MCF 10A (cell line): ENCODE measurements at places on chromosomes 2 and 18. TPM values are rescaled to one million over a fixed set of nuclear protein-coding genes. Genes with fewer than 3 reads are reported as not detected.

Gene WNT10A
- 0.44 TPM in 1 of 2 replicates, not detected in the other for total RNA-seq

Gene FRZB
- total RNA-seq, result 0.09 and 0.20 TPM in 2 replicates

DNA sequence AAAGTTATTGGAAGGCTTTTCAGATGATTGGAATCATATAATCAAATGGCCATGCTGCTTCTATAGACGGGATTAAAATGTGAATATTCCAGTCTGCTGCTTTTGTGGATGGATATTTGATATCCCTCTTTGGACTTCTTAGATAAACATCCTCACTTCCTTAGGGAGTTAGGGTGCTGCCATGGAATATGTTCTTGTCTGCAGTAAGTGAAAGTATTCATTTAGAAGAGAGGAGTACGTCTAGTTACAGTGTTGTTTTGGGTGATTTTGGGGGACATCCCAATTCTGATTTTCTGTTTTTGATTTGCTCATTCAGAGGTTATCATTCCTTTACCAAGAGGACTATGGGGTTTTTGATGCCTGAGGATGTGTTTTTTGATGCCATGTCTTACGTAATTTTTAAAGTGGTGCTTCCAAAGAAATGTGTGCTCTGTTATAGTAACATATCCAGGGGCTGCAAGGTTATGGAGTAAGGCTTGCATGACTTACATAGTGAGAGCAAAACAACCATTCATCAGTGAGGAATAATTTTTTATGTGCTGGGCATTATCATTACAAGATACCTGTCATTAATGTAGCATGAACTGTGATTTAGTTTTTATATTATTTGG, 33.6 kb downstream of the ASXL3 start:
- no peaks in the 10 kb centered on the region for H3K36me3 ChIP-seq
- H3K27ac ChIP-seq, result no peak overlapping the region
- no peak for DNase-seq
- H3K4me1 ChIP-seq, result no peaks in the 10 kb centered on the region
- H3K27me3 ChIP-seq, result peaks cover 53% of the 10 kb centered on the region
- H3K4me3 ChIP-seq, result no peak overlapping the region

Gene CIDEA
- not detected in 2 replicates for total RNA-seq

GRCh38 chr2:13240061-13240460, 523.3 kb downstream of the TRIB2 start:
- peaks cover 6% of the 10 kb centered on the region for H3K4me1 ChIP-seq
- DNase-seq, result no peak
- H3K27ac ChIP-seq, result no peak overlapping the region
- no peaks in the 10 kb centered on the region for H3K36me3 ChIP-seq

DNA sequence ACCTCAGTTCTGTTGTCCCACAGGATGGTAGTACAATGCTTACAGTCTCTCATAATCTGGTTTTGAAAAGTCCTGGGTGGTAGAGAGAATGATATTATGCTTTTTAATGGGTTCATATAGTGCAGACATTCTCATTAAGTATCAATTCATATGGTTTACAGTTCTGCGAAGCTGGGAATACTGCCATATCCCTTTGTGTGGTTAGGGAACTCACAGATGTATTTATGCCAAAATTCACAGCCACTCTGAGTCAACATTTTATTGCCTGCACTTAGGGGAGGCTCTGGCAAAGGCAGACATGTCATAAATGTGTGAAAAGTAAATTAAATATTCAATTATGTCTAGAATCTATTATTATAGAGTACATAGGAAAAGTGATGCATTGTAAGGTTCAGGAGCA, 808.2 kb downstream of the SUCLG1 start:
- H3K4me1 ChIP-seq, result peaks cover 7% of the 10 kb centered on the region
- peak; percentile 53 for DNase-seq
- H3K27me3 ChIP-seq, result no peaks in the 10 kb centered on the region
- no peaks in the 10 kb centered on the region for H3K36me3 ChIP-seq
- H3K4me3 ChIP-seq, result no peak overlapping the region
- no peak overlapping the region for H3K27ac ChIP-seq

DNA sequence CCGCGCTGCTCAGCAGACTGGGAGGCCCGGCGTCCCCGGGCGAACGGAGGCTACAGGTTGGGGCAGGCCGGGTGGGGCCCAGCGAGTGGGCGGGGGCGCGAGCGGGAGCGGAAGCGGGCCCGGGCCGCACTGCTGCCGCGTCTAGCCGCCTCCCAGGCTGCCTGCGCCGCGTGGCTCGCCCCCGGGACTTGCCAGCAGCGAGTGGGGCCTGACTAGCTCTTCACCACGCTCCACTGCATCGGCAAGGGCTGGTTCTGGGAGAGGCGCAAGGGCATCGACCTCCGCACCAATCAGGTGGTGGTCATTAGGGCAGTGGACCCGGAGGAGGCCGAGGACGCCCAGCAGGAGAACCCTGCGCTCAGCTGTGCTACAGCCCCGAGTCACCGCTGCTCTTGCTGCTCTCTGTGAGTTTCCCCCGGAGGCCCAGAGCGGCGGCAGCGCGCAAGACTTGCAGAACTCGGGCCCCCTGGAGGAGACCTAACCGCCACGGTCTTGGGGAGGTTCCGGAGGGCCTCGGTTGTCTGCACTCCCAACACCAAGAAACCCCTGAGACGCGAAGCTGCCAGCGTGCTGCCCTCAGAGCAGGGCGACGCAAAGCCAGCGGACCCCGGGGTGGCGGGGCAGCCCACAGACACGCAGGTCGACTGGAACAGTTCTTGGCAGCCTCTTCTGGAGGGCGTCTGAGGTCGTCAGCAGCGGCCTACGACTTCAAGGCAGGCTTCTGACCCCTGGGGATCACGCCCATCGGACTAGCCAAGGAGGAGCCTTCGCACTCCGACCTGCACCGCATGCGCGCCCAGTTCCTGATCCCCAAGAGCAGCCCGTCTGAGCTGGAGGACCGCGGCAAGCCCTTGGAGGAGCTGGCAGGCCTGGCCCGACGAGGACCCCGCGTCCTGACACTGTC, 27.2 kb upstream of the PTPN2 start:
- H3K27me3 ChIP-seq, result no peaks in the 10 kb centered on the region
- H3K4me3 ChIP-seq, result no peak overlapping the region
- H3K4me1 ChIP-seq, result no peaks in the 10 kb centered on the region
- no peak for DNase-seq
- H3K27ac ChIP-seq, result no peak overlapping the region
- peaks cover 6% of the 10 kb centered on the region for H3K36me3 ChIP-seq

DNA sequence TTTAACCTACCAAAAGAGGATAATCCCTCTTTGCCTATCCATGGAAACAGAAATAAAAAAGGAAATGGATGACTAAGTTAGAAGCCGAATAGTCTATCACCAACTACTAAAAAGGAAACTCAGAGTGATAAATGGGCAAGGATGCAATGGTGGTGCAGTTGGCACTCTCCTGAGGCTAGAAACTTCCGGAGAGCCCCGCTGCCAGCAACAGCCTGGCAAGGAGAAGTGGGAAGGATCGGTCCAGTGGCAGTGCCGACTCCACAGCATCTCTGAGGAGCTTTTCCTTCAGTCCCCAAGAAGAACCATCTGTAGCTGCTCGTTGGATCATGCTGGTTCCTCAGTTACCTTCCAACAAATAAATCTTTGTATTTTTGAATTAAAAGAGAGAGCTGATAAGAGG, 74.7 kb downstream of the DPP4 start:
- H3K27ac ChIP-seq, result no peak overlapping the region
- no peaks in the 10 kb centered on the region for H3K36me3 ChIP-seq
- DNase-seq, result no peak
- no peaks in the 10 kb centered on the region for H3K4me1 ChIP-seq
- H3K27me3 ChIP-seq, result peaks cover 32% of the 10 kb centered on the region

DNA sequence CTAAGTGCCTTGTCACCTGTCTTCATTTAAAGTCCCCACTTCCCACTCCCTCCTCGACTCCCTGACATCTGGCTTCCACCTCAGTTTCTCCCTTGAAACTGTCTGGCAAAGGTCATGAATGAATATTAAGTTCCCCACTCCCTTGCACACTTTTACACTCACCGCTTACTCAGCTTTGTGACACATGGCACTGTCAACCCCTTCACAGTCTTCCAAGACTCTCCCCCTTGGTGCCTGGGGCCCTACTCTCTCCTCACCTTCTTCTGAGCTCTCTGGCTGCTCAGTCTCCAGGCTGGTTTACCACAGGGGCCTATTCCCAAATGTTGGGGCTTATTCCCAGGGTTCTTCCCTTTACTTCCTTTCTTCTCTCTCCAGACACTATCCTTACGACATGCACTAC, 17.9 kb upstream of the PTPN4 start:
- no peak overlapping the region for H3K4me3 ChIP-seq
- no peak for DNase-seq
- H3K36me3 ChIP-seq, result no peaks in the 10 kb centered on the region
- no peaks in the 10 kb centered on the region for H3K27me3 ChIP-seq
- H3K4me1 ChIP-seq, result peaks cover 21% of the 10 kb centered on the region

Gene SFT2D3
- total RNA-seq, result 3.6 and 4.1 TPM in 2 replicates

Gene SERPINB13
- 0.49 TPM in 1 of 2 replicates, not detected in the other for total RNA-seq

Gene TTR
- total RNA-seq, result not detected in 2 replicates

DNA sequence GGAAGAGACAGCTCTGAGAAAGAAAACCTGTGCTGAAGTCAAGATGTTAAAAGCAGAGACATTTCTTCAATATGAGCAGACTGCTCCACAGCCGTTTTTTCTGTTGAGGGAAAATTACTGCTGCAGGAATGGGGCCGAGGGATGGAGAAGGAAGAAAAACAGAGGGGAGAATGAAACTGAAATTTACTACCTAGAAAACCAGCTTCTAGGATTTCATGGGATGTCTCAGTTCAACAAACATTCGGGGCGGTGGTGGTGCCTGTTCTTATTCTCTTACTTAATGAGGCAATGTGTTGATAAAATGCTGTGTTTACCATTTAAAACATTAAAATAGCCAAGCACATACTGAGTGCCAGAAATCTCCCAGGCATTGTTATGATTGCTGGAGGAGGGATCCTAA, 557.1 kb upstream of the MEX3C start:
- no peaks in the 10 kb centered on the region for H3K4me1 ChIP-seq
- no peak overlapping the region for H3K4me3 ChIP-seq
- DNase-seq, result no peak
- no peak overlapping the region for H3K27ac ChIP-seq
- H3K36me3 ChIP-seq, result no peaks in the 10 kb centered on the region
- peaks cover 53% of the 10 kb centered on the region for H3K27me3 ChIP-seq

DNA sequence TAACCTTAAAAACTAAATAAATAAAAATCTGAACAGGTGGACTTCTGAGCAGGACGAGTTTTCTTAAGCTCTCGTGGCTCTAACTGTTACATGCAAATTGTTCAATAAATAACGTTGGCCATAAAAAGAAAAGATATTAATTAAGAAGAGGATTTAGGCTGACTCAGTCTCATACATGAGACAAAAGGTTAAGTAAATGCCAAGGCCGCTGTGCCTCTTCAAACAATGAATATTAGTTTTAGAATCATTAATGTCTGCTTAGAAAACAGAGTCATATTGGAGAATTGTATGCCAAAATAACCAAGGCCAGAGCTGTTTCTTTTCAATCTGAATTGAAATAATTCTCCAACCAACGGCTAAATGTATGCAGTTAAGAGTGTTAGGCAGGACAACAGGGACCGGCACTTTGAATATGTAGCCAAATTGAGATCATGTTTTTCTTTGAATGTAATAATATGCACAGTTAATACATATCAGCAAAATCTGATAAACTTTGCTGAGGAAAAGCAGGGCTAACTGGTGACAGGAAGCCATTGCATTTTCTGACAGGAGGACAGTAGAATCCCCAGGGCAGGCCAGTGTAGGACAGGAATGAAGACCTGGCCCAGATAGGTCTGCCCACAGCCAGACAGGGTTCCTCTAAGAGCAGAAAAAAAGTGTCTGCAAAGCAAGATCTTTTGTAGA, 1041.4 kb upstream of the FANCL start:
- H3K27ac ChIP-seq, result no peak overlapping the region
- no peak for DNase-seq
- peaks cover 3% of the 10 kb centered on the region for H3K4me1 ChIP-seq
- H3K4me3 ChIP-seq, result no peak overlapping the region
- no peaks in the 10 kb centered on the region for H3K36me3 ChIP-seq

GRCh38 chr18:69631281-69631680, 230.6 kb downstream of the DOK6 start:
- peaks cover 44% of the 10 kb centered on the region for H3K27me3 ChIP-seq
- no peak overlapping the region for H3K4me3 ChIP-seq
- no peak overlapping the region for H3K27ac ChIP-seq
- no peaks in the 10 kb centered on the region for H3K4me1 ChIP-seq
